CD4-positive, alpha-beta T cell treated with Interleukin-17A for 1 hour (primary cell): ENCODE measurements at places on chromosomes 6 and 20.

- no peak for DNase-seq
These were observed 5.2 kb upstream of the ENPP5 start for GRCh38 chr6:46175976-46176375.

DNA sequence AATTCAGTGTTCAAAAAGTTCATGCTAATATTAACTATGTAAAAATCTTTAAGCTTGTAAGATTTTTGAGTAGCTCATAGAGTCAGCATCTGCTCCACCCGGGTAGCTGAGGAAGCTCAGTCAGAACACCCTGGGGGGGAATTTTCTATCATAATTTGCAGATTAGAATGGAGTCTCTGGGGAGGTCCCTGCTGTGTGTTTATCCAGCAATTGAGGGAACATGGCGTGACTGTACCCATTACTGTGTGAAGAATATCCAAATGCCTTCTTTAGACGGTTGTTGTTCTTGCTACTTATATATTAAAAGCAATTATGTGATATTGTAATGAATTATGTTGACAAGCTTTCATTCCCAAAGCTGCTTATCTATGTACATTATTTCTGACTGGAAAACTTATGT is 64.8 kb downstream of the AIG1 start:
- no peak for DNase-seq

- DNase-seq, result no peak
These were observed 9.4 kb upstream of the KHDC1L start for GRCh38 chr6:73234733-73235132.

DNA sequence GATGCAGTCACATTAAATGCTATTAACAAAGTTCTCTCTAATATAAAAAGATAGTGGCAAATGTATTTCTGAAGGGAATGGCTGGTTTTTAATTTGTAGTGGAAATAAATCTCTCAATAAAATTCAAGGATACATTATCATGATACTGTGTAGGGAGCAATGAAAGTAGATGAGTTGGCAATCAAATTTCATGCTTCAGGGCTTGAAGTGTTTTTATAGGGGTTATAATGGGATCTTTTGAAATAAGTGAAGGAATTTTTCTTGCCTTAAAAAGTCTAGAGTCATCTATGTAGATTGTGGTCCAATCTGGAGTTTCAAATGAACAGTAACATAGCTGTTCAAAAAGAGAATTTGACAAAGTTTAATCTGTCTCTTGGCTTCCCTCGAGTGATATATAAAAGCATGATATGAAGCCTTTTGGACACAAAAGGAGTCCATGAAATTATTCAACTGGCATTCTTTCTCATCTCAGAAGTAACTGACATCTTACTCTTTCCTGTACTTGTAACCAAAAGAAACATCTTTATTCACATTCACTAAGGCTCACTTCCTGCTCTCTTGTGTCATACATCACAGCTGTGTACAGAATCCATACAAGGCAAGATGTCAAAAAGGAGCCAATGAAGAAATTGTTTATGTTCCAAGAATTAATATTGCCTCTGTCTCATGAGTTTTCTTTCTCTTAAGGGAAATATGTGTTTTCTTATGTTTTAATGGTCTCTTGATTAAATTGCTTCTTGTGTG is 591.0 kb upstream of the GJE1 start:
- no peak for DNase-seq

DNA sequence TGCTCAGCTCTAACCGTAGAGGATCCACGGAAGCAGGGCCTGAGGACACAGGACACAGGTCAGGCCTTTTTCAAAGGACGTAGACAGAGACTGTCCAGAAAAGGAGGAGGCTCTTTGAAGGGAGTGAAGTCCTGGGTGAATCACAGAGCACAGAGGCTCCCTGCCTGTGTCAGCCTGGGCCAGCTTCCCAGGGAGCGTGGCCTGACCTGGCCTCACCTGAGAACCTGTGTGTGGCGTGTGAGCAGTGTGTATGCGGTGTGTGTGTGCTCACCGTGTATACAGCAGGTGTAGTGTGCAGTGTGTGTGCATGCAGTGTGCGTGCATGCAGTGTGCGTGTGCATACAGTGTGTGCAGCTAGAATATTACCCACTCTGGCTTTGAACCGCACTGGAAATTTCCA is 56.0 kb upstream of the FNDC1 start:
- no peak for DNase-seq

DNA sequence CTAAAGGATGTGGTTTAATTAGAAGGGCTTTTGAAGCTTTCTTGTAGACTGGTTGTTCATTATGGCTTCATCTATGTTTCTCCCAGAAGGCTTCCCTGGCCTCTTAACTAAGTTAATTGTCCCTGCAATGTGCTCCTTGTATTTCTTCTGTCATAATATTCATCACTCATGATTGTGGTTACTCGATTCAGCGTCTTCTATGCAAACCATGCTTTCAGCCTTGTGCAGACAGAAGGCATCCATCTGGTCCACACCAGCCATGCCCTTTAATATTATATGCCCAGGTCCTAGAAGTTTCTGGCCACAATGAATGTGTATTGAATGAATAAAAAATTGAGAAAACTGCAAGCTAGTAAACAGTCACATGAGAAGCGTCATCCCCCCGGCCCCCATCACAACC is 163.2 kb downstream of the KHDC1L start:
- no peak for DNase-seq

- peak; percentile 47 for DNase-seq
These were observed 73.6 kb downstream of the TRERF1 start for GRCh38 chr6:42378125-42378524.

GRCh38 chr20:50368813-50369224 is 141.4 kb upstream of the PTPN1 start:
- DNase-seq, result no peak

- no peak for DNase-seq
These were observed 103.4 kb downstream of the SYCP2 start for GRCh38 chr20:59829786-59830664.
